Hypothalamus (tissue), 51 donors: ENCODE measurements at places on chromosomes 6 and 20.

GRCh38 chr20:43975096-43975768 lies 60.6 kb downstream of the TOX2 start:
- no peak for DNase-seq

DNA sequence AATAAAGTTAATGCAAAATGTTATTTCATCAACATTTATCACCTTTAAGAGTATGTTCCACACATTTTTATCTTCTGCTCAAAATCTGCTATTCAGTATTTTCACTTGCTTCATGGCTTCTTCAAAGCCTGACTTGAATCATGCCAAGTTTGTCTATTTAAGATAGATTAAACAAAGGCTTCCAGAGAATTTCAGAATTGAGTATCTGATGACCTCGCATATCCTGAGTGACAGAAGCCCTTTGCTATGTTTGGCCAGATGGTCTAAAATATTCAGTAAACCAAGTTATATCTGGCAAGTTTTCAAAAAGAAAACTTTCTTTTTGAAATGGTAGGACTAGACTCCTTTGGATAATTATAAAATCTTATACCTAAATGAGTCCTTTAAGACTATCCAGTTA lies 348.9 kb upstream of the KCNQ5 start:
- no peak for DNase-seq

DNA sequence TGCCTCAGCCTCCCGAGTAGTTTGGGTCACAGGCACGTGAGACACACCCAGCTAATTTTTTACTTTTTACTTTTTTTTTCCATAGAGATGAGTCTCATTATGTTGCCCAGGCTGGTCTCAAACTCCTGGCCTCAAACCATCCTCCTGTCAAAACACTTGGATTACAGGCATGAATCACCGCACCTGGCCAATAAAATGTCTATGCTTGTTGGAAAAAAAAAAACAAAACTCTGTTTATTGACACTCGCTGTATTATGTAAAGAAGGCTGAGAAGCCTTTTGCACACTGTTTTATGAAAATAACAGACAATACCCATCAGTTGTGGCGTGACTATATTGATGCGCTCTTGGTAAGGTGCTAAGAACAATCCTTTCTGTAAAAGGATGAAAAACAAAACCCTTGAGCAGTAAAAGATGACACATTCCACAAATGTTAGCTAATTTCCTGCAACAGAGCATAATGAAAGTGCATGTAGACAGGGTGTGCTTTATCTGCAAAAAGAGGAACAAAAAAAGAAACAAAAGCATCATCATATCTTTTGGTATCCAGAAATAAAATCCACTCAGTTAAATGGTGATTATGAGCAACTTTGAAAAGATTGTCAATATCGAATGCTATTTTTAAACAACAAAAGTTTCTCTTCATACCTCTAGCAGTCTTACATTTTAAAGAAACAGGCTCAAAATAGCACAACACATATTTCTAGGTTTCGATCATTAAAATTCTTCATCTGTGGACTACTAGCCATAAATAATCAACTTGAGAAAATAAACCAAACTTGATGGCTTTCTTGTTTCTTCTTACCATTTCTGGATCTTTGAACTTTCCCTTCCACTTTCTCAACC lies 108.3 kb upstream of the PHACTR1 start:
- DNase-seq: no peak

DNA sequence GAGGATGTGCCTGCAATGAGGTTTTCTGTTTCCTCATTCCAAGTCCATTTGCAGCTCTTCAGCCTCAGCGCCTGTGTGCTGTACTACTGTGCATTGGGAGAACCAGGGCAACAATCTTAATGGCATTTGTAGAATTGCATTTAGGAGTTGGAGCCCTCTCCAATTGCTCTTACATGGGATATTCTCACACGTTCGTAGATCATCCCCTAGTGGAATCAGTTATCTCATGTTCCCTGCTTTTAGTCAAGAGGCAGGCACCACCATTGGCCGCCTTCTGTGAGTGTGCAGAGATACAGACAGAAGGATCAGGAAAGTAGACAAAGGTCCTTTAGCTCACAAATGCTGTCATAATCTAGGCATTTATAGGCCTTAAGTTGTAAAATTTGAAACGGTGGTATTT lies 84.2 kb upstream of the RGS17 start:
- no peak for DNase-seq

- no peak for DNase-seq
Measured at GRCh38 chr6:148658681-148659430, 88.0 kb upstream of the UST start.

GRCh38 chr20:51542033-51542570 lies 417 bp downstream of the NFATC2 start:
- DNase-seq: no peak
